Right renal cortex interstitium (tissue), 3 donors: ENCODE measurements at places on chromosomes 4 and X. TPM values are rescaled to one million over a fixed set of nuclear protein-coding genes. Genes with fewer than 3 reads are reported as not detected.
A peak's percentile ranks its signal among the peaks of the same experiment; 100 is the strongest.

- no peak for DNase-seq
Measured at GRCh38 chr4:3291969-3292570, 751 bp upstream of the RGS12 start.

DNA sequence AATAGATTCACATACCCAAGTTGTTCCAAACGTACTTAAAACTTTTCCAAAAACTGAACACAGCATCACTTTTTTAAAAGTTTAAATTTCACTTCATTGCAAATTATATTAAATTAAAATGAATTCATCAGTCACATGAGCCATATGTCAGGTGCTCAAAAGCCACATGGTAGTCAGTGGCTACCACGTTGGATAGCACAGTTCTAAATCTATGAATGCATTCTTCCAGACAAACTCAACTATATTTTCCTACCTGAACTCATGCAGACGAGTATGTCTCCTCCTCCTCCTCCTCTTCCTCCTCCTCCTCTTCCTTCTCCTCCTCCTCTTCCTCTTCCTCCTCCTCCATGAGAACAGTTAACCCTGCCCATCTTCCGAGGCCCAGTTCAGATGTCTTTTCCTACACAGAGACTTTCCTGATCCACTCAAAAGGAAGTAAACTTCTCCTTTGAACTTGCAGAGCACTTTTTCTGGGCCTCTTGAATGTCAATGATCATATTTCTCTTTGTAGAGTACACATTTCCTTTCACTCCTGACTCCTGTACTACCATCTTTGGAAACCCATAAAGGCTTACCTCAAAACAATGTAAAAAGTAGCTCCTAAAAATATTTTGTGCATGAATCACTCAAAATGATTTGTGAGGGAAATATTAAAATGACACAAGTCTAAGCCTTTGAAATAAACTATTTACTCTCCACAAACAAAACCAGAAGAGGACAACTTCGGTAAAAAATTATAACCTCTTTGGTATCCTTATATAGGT, 172.6 kb downstream of the AMELX start:
- no peak for DNase-seq

GRCh38 chrX:94400488-94400887, 726.5 kb downstream of the FAM133A start:
- no peak for DNase-seq

DNA sequence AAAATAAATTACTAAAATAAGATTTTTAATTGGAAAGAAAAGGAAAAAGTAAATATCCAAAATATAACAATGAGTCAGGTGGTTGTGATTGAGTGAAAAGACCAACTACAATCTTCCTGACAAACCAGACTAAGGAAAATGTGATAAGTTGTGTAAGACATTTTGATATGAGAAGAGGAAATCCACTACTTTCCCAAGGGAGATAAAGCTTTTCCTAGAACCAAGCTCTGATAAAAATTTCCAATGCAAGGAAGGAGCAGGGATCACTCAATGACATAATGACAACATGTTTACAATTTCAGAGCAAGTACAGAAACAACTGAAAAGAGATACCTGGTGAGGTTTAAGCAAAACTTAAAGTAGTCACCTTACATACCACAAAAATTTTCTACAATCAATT, 305.1 kb upstream of the RASGEF1B start:
- DNase-seq: no peak

DNA sequence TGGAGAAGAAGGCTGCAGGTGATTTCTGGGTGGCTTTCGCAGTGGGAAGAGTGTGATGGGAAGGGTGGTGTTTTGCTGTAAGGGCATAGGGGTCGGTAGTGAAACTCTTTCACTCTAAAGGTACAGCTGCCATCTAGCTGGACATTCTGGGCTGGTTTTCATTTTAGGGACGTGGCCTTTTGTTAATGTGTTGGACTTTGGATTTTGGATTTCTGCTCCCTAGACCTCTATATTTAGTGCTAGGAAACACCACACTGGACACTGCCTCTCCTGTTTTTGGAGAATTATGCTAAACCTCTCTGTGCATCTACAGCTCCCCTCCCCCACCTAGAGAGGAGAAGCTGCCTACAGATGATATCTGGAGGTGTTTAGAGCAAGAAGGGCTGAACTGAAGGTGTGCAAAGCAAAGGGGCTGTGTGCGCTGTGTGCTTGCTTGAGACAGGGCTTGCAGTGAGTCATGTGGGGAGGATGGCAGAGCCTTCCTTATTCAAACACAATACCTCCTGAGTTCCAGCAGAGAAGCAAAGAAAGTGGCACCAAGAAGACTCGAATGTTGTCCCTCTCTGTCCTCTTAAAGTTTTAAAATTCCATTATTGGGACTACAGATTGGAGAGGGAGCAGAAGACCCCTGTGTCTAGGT, 47.9 kb downstream of the STARD8 start:
- DNase-seq: no peak

RBPJ gene
- polyA plus RNA-seq: 80.4 TPM

DNA sequence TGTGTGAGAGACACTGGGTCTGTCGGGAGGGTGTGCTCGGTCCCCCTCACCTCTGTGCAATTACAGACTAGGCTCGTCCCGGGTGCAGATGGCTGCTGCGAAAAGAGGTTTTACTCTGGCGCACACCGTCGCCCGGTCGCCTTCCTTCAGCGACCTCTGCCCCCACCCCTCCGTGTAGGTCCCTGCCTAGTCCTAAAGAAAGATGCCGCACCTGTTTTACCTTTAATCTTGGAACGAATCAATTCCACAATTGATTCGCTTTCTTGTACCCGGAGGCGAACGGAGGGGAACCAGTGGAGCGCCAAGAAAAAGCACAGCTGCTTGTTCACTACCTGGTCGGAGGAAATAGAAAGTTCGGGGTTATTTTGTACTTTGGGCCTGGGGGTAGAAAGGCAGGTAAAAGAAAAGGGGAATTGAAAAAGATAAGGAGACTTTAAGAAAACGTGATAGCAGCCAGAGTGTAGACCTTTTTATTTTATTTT, 1.2 kb downstream of the NPNT start:
- no peak for DNase-seq

GRCh38 chr4:175422331-175422730, 389.7 kb downstream of the GPM6A start:
- no peak for DNase-seq

- no peak for DNase-seq
Measured at GRCh38 chr4:181761156-181761555, 482.0 kb upstream of the TENM3 start.

GRCh38 chr4:83149865-83150652, 35.5 kb upstream of the PLAC8 start:
- DNase-seq: no peak

DNA sequence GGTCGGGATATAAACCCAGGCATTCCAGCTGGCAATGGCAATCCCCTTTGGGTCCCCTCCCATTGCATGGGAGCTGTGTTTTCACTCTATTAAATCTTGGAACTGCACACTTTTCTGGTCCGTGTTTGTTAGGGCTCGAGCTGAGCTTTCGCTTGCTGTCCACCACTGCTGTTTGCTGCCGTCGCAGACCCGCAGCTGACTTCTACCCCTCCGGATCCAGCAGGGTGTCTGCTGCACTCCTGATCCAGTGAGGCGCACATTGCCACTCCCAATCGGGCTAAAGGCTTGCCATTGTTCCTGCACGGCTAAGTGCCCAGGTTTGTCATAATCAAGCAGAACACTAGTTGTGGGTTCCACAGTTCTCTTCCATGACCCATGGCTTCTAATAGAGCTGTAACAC, 1322.1 kb downstream of the ADGRL3 start:
- DNase-seq: no peak

DNA sequence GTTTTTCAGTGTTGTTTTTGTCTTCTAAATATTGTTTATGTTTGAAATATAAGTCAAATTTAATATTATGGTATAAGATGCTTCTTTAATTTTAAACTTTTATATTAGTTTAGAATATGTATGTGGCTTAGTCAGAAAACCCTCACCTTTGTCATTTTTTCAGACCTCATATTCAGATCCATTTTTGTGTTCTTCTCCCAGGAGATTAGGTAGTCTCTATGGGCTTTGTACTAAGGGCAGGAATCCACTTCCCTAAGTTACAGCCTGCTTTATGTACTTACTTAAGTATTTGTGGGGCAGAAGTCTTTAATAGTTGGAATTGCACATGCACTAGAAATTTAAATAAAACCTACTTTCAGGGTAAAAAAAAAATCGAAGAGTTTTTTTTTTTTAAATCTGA, 63.5 kb upstream of the TENM3 start:
- DNase-seq: no peak

CLDN22 gene
- 0.86 TPM for polyA plus RNA-seq

GRCh38 chrX:29690061-29690460, 525.3 kb upstream of the MAGEB2 start:
- DNase-seq: no peak

TSPAN7 gene
- 62.3 TPM for polyA plus RNA-seq

NPFFR2 gene
- polyA plus RNA-seq: 0.92 TPM

GRCh38 chr4:154406018-154406795, 85.4 kb downstream of the DCHS2 start:
- DNase-seq: no peak

DNA sequence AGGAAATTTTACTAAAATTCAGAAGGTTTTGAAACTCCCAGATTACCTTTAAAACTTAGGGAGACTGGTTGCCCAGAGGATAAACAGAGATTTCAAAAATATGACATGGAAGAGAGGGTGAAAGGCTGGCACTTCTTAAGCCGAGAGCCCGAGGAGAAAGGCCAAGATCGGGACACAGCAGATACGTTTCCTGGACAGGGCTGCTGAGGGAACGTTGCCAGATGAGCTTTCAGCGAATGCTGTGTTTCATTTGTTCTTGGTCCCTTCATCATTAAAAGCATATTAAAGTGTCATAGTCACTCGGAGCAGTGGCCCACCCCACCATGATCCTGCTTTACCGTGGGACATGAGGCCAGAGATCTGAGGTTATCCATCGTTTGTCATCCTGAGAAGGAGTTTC, 37.9 kb upstream of the STOX2 start:
- no peak for DNase-seq

- DNase-seq: no peak
Measured at GRCh38 chrX:150372280-150372679, 9.2 kb downstream of the MAMLD1 start.

DRD5 gene
- polyA plus RNA-seq: 0.43 TPM

DNA sequence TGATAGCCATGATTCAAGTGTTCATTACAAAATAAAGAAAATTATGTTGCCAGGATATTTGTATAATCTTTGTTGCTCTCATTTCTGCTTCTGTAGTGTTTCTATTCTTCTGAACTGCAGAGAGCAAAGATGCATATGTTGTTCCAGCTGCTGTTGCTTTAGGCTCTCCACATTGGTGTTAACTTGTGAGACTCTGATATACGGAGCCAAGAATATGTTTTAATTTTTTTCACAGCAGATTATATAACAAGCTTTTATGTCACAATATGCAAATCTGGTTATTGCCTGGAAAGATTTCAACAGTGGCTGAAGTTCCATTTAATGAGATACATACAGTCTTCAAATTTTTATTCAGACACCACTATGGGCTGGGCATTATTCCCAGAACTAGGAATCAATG, 655.0 kb downstream of the GRXCR1 start:
- no peak for DNase-seq

- peak; percentile 60 for DNase-seq
Measured at GRCh38 chr4:18020671-18021469, 685 bp downstream of the LCORL start.

- DNase-seq: no peak
Measured at GRCh38 chr4:37733240-37733867, 47.2 kb upstream of the RELL1 start.

STARD8 gene
- polyA plus RNA-seq: 16.3 TPM

- no peak for DNase-seq
Measured at GRCh38 chrX:40201329-40201885, 103.6 kb upstream of the BCOR start.

SH2D1A gene
- 0.39 TPM for polyA plus RNA-seq

DNA sequence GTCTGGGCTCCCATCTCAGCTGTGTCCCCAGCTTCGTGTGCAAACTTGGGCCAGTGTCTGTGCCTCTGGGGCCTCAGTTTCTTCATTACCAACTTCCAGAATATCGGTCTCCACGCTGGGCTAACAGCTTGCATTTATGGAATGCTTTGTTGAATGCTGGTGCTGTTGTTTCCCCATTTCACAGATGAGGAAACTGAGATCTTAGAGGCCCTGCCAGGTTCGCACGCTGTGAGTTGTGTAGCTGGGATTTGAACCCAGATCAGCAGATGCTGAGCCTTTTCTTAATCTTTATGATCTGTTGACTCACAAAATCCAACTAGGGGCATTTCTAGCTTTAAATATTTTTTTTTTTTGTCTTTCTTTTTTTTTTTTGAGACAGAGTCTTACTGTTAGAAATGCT, 101.5 kb upstream of the STX18 start:
- DNase-seq: no peak

- no peak for DNase-seq
Measured at GRCh38 chr4:87679449-87680169, 29.5 kb downstream of the DMP1 start.

DNA sequence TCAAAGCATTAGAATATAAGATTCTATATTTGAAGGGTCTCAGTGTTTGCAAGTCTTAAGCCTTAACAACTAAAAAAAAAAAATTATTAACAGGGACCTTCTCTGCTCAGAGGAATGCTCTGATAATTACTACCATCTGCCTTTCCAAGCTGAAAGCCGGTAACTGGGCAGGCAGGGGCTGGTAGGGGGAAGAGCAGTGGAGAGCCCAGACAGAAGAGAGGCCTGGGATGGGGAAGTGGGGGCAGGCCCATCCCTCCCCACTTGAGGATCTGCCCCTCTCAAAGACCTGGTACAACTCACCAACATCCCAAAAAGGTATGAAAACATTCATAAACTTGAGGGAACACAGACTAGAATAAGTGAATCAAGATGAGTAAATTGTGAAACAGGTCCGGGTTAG, 113.9 kb downstream of the QDPR start:
- no peak for DNase-seq

RRH gene
- 0.65 TPM for polyA plus RNA-seq

TMPRSS11F gene
- polyA plus RNA-seq: not detected

GRCh38 chr4:472881-473569, 25.9 kb downstream of the ZNF721 start:
- peak; percentile 23 for DNase-seq

GUCY1A1 gene
- polyA plus RNA-seq: 88.3 TPM

- no peak for DNase-seq
Measured at GRCh38 chr4:82866706-82867385, 24.1 kb downstream of the SEC31A start.

- no peak for DNase-seq
Measured at GRCh38 chr4:147846318-147847155, 114.6 kb downstream of the ARHGAP10 start.

- DNase-seq: no peak
Measured at GRCh38 chrX:17820100-17820499, 41.0 kb downstream of the RAI2 start.

GRCh38 chr4:141346144-141346543, 125.4 kb downstream of the ZNF330 start:
- DNase-seq: no peak

QRFPR gene
- 1.9 TPM for polyA plus RNA-seq

IL3RA gene
- 13.1 TPM for polyA plus RNA-seq

DNA sequence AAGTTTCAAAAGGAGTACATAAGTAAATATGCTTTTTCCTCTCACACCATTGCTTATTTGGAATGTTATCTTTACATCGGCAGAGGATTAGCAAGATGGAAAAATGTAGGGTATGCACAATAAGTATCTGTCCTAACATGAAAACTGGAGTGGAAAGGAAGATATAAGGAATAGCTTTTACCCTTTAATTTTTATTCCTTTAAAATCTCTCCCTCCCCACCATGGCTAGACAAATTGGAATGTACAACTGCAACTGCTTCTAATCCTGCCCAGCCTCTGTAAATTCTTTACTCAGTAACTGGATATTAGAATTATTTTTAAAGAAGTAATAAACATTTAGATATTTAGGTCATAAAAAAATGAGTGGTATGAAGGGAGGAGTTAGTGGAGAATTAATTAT, 171.5 kb downstream of the PCDH18 start:
- no peak for DNase-seq

GRCh38 chr4:17013382-17014006, 115.0 kb upstream of the LDB2 start:
- no peak for DNase-seq

FRMPD3 gene
- 0.36 TPM for polyA plus RNA-seq

PDZD4 gene
- 6.8 TPM for polyA plus RNA-seq
